ENCODE measurements at places on chromosomes 16 and 17. TPM values are rescaled to one million over a fixed set of nuclear protein-coding genes. Genes with fewer than 3 reads are reported as not detected.

- DNase-seq, result no peak
Observed at GRCh38 chr17:18102640-18103039, 5.9 kb upstream of the MYO15A start.

DNA sequence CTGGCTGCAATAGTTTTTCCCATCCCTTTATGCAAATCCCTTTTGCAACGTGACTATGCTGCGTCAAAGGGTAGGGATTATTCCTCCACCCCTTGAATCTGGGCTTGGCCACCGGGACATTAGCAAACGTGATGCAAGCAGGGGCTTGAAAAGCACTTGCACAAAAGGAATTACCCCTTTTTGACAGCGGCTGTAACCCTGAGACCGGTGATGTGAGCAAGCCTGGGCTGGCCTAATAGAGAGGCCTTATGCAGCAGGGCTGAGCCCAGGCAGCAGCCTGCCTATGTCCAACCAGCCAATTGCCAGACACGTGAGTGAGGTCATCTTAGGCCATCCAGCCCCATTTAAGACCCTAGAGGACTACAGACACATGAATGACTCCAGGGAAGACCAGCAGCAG is 30.4 kb upstream of the PAFAH1B1 start:
- DNase-seq, result no peak

- DNase-seq, result no peak
Observed at GRCh38 chr16:79543219-79543618, 57.3 kb downstream of the MAF start.

- no peak for DNase-seq
Observed at GRCh38 chr17:68196394-68197090, 51.3 kb upstream of the AMZ2 start.

- peak; percentile 54 for DNase-seq
Observed at GRCh38 chr16:3065742-3066439, 451 bp downstream of the IL32 start.

- DNase-seq, result no peak
Observed at GRCh38 chr17:44309472-44309871, 1.1 kb downstream of the RUNDC3A start.

DNA sequence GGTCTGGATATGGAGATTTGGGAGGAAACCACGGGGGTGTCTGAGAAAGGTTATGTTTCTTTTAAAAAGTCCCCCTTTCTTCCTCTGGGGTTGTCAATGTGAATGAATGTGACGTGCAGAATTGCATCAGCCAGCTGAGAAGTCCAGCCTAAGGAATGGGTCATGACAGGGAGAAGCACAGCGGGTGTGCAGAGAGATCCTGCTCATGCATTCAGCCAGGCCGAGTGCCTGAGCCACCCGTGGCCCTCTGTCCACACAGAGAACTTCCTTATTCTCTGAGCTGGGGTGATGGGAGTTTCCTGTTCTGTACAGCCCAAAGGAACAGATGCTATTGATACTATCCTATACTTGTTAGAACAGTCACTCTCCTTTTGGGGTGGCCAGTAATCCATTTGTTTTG is 117.9 kb downstream of the CPPED1 start:
- DNase-seq, result peak; percentile 18

GRCh38 chr17:74862108-74862901 is 2.6 kb upstream of the GRIN2C start:
- DNase-seq, result peak; percentile 61

GRCh38 chr17:2776589-2777241 is 19.5 kb upstream of the RAP1GAP2 start:
- no peak for DNase-seq

DNA sequence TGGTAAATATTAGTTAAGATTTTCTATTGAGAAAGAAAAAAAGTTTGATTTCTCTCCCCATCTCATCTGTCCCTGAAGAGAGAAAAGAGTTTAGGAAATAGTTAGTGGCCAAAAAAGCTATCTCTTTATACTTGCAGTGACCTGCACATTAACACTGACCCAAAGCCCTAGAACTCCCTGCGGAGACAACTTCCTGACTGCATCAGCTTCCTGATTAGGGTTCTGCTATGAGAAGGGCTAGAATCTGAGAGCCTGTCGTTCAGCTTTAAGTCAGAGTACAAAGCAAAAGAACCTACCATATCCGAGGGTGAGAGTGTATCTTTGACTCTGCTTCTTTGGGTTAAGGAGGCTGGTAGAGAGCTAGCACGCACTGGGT is 24.7 kb downstream of the LIMD2 start:
- DNase-seq, result peak; percentile 80

The DRG2 gene
- total RNA-seq, result 31.3 TPM

The GPRC5B gene
- total RNA-seq, result 26.6 TPM

The OR1A1 gene
- total RNA-seq, result not detected

The CTRB1 gene
- not detected for total RNA-seq
